Activated naive CD4-positive, alpha-beta T cell treated with anti-CD3 and anti-CD28 coated beads, Interleukin-2, amount 50 U/mL, for 16 hours (primary cell): ENCODE measurements at places on chromosomes 1 and 21.

GRCh38 chr1:118960026-118960561, 28.0 kb downstream of the TBX15 start:
- DNase-seq = no peak

DNA sequence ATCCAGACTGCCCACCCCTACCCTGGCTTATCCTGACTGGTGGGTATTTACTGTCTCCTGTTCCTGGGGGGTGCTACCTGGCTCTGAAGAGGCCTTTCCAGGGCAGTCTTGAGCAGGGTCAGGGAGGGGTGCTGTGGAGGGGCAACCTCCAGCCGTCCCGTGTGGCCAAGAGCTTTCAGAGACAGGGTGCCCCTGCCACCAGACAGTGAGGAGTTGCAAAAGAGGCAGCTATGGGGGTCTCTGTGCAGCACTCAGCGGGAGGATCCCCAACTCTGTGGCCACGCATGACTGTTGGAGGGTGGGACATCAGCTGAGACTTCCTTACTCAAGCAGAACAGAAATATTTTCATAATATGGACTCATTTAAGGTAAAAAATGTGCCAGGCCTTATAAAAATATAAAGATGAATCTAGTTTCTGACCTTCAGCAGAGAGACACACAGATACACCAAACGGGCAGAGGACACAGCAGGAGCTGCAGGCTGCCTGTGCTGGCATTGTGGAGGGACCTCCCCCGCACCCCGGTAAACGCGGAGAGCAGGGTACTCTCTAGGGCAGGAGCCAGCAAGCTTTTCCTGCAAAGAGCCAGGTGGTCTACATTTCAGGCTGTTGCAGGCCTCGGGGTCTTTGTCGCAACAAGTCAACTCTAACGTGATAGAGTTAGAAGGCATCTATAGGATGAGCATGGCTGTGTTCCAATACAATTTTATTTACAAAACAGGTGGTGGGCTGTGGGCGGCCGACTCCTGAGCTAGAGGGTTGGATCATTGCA, 252.6 kb downstream of the RHOU start:
- DNase-seq = no peak

DNA sequence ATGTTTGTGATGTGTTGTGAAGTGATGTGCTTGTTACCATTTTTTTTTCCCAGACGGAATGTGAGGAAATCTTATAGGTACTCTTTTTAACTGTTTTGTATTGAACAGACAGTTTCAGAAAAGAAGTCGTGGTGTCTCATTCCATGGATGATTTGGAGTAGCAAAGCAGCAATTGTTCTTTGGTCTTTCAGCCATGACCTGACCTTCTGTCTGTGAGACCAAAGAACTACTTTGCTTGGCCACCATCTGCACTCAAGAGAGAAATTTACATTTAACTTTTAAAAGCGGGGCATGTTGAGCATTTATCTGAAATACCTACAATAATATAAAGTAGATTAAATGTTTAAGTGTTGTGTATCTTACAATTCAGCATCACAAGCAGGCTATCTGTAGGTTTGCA, 90.2 kb downstream of the SDCCAG8 start:
- no peak for DNase-seq

DNA sequence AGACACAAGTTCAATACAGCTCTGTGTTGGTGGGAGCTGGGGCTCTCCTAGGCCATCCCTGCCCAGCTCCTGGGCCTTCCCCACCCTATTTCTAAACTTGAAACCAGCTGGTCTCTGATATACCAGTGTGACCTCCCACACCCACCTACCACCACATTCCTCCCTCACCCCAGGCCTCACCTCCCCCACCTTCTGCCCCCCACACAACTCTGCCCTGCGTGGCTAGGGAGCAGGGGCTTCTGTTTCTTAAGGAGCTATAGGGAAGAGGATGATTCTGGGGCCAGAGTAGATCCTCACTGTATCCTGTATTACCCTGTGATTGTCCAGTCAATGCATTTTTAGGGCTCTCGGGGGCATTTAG, 16.5 kb downstream of the NES start:
- no peak for DNase-seq

DNA sequence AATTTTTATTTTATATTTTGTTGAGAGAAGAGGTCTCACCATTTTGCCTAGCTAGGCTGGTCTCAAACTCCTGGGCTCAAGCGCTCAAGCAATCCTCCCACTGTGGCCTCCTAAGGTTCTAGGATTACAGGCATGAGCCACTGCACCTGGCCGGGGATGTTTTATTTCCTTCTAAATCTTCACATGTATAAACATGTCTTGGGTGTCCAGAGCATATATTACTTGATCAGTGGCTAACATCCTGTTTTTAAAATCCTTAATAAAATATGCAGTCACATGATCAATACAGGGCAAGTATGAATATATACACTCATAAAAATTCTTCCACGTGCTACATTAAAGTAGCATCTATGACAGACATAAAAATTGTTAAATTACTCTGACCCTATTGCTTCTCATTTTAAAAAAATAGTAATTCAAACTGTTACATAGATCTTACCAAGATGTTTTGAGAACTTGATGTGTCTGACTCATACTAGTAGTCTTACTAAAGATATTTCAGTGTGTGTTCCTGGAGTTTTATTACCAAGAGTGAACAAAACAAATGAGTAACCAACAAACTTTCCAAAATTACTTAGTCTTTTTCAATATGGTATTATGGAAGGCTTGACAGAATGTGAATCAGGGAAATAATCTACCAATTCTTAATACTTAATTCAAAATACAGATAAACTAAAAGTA, 222.5 kb downstream of the SLC45A1 start:
- no peak for DNase-seq

DNA sequence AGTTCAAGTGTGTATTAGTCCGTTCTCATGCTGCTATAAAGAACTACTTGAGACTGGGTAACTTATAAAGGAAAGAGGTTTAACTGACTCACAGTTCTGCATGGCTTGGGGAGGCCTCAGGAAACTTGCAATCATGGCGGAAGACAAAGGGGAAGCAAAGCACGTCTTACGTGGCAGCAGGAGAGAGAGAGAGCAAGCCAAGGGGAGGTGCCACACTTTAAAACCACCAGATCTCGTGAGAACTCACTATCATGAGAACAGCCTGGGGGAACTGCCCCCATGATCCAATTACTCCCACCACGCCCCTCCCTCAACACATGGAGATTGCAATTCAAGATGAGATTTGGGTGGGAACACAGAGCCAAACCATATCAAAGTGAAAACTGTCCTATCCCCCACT, 4.1 kb upstream of the MIS18A start:
- no peak for DNase-seq

GRCh38 chr1:206770531-206771337, at the start of gene IL19:
TSS of gene IL19 (plus strand) at chr1:206770773. CDS start at chr1:206836663, 65,890 bp downstream.
- no peak for DNase-seq

- no peak for DNase-seq
Measured at GRCh38 chr1:63813829-63814277, 40.0 kb downstream of the ROR1 start.

- DNase-seq = no peak
Measured at GRCh38 chr1:64343823-64344190, 126.1 kb upstream of the CACHD1 start.

DNA sequence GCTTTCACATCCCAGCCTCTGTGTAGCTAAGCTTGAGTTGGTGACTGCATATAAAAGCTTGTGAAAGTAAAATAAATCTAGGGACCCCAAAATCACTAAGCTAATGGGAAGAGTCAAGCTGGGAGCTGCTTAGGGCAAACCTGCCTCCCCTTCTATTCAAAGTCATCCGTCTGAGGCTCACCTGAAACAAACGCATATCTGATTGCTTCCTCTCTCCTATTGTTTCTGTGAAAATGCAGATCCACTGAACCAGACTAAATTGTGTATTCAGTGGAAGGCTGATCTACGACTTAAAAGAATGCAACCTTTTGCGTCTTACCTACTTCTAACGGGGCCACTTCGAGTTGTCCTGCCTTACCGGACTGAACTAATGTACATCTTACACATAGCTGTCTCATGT, 70.3 kb downstream of the LTN1 start:
- DNase-seq = no peak

- DNase-seq = no peak
Measured at GRCh38 chr1:10189659-10190058, 20.7 kb upstream of the KIF1B start.

GRCh38 chr1:202045705-202046104, 35.3 kb downstream of the ELF3 start:
- DNase-seq = no peak
